ENCODE measurements at places on chromosomes 16 and 17.

- no peak for DNase-seq
These were observed 725 bp upstream of the SPHK1 start for GRCh38 chr17:76383546-76384221.

DNA sequence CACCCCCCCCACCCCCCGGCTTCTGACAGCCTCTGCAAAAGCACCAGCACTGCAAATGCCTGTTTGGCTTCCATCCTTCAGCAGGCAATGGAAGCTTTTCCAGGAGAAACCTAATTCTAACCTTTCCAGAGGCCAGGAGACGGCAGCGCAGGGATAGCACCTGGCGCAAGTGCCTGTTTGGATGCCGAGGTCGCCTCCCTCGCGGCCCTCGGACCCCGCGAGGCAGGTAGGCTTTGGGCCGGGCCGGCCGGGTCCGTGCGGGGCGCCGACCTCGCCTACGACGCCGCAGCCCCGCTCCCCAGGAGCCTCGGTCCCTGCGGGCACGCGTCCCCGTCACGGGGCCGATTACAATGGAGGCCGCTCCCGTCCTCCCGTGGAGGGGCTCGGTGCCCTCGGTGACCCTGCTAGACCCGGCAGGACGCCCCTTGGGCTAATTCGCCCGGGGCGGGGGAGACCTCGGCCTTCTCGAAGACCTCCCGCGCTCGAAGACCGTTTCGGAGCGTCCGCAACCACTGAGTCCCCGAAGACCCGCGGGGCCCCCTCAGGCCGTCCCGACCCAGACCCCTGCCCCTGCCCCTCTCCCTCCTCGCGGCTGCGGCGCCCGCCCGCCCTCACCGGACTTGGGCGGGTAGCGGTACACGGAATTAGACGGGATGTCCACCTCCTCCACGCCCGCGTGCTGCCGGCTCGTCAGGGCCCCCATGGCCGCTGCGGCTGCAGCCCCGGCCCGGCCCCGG, 587 bp downstream of the RNF157 start:
- DNase-seq: no peak

DNA sequence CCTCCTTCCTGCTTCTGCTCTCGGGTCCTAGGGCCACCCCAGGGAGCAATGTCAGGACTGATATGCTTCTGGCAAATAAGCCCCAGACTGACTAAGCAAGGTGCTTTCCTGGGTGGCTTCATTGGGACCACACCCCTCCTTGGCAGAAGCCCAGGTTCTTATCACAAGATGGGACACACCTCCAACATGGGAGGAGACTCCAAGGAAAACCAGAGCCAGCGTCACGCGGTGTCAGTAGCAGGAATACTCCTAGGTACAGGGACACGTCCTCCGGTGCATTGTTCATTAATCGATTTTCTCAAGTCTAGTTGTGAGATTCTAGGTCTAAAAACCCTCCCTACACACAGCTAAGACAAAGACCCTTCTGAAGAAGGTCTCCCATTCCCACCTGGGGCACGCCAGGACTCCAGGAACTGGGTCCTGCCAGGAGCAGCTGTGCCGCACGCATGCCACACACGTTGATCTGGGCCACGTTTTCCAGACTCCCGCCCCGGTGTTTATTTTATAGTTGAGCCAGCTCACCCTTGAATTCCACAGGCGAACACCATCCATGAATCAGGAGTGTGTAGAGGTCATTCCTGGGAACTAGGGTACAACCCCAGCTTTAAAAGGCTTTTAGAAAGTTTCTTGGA, 30.8 kb downstream of the FA2H start:
- peak; percentile 70 for DNase-seq

DNA sequence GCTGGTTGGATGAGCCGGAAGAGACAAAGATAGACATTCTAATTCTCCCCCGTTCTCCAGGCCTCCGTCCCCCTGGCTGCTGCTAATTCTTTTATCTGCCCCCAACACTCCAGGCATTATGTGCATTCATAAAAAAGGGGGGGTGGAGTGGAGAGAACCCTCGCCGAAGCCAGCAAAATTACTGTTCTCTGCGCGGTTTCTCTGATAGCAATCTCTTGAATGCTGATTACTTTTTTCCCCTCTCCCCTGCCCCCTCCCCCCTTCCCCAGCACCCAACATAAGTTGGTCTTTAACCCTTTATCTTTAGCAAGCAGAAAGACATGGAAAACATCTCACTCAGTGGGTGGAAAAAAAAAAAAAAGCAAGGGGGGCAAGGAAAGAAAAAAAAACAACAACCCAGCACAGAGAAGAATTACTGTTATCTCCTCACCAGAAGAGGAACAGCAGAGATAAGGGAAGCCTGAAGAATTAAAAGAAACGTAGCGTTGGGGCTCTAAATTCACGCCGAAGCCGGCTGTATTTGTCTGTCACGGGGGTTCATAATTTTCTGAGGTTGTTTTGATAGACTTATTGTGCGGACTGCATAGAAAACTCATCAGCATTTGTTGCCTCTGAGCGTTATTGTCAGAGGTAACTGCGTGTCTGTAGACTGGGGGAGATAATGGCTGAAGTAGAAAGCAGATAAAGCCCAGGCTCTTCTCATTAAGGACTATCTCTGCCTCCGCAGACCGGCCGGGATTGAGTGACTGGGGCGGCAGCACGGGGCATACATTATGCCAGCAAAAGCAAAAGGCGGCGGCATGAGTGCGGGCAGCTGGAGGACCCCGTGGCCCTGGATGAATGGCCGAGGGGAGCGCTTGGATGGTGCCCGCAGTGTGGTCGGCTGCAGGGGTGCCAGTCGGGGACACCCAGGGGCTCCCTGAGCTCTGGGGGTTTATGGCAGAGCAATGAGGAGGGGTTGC, 126.9 kb downstream of the MRM1 start:
- no peak for DNase-seq

- DNase-seq: no peak
These were observed 1.2 kb downstream of the GPRC5B start for GRCh38 chr16:19883296-19883965.

GRCh38 chr16:29644973-29645693, 17.9 kb upstream of the SPN start:
- no peak for DNase-seq

DNA sequence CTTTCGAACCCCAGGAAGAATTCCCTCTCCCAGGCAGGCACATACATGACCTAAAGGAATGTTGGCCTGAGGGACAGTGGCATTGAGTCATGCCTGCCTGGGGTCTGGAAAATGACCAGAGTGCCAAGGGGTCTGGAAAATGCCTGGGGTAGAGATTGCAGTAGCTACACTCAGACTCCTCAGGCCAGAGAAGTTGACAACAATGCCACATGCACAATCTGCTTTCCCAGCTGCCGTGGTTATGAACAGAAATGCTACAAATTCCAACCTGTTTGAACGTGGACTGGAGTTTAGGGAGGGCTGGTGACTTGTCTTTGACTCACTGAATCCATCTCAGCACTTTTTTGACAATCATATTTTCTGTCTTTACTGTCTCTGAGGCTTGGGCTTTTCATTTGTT, 250.0 kb downstream of the ABCC12 start:
- no peak for DNase-seq

DNA sequence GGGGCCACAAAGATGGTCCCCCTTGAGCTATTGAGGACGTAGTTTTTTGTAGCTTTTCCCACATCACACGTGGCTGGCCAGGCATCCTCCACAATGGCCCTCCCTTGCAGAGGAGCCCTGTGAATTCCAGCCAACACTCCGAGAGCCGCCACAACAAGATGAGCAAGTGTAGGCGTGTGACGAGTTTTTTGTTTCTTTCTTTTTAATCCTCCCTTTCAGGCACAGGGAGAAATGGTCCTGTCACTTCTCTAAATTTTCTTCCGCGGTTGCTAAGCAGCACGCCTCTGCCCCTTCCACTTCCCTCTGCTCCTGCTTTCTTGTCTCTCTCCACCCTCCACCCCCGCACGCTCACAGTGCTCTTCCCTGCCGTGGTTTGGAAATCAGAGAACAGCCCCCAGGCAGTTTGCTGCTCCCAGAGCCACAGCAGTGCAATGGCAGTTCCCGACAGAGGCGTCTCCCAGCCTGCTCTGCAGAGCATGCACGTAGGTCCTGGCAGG, 68.0 kb upstream of the MRTFB start:
- DNase-seq: no peak

DNA sequence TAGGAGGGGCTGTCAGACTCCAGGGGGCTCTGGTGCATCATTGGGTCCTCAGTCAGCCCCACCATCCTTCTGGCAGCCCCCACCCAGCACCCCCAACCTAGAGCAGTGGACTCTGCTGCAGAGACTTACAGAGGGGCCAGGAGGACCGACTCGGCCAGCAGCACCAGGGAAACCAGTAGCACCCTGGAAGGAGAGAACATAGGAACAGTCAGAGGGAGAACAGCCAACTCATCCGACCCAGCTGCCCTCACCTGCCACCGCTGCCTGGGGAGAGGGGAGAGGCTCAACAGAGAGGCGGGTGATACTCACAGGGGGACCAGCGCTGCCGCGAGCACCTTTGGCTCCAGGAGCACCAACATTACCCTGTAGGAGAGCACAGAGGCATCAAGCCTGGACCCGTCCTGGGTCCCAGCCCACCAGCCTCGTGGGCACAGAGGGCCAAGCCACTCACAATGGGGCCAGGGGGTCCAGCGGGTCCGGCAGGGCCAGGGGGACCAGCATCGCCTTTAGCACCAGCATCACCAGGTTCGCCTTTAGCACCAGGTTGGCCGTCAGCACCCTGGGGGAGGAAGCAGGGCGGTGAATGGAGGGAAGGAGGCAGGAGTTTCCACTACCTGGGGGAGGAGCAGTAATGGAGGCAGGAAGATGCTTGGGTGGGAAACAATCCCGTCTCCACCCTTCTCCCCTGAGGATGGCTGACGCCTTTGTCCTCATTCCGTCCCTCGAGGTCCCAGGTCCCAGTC, 11.7 kb downstream of the COL1A1 start:
- DNase-seq: no peak

GRCh38 chr17:46045639-46046038, 46.6 kb downstream of the STH start:
- DNase-seq: peak; percentile 30

DNA sequence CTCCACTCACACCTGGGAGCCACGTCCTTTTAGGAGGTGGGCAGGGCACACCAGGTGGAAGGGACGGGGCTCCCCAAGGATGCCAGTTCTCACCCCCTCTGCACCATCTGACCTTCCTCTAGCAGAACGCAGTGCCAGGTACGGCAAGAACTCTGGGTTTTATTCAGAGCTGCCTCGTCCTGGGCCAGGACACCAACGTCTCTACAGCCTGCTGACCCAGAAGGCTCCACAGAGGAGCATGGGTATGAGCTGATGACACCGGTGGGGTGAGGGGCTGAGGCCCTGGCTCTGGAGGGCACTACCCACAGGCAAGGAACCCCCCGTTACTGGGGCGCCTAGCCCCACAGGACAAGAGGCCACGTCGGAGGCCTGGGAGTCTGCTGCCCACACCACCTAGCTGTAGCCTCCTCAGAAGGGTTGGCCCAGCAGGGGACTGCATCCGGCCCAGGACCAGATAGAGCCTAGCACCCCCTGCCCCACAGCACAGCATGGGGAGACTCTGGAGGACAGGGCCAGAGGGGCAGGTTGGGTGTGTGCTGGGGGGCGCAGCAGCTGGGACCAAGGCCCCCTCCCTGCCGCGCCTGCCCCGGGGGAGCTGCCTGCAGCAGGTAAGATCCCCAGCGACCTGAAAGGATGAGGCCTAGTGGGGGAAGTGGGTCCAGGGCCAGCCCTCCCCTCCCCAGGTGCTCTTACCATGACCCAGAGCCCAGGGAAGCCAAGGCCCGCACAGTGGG, 13.9 kb downstream of the BCAR1 start:
- DNase-seq: no peak

- no peak for DNase-seq
These were observed 17.8 kb downstream of the TSPOAP1 start for GRCh38 chr17:58310511-58311428.

DNA sequence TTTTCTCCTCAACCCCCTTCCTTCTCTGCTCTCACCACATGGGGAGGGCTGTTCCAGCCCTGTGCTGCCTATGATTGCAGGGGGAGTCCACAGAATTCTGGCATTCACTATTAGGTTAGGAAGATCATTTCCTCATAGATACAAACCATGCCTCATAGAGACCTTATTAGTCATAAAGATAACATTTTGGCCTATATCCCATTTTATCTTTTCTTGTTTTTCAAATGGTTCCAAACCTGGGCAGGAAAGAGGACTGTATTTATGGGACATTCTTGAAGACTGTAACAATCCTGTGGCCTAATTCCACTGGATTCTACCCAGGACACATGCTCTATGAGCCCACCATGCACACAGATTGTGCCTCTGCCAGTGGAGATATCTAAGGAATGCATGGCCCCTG, 51.7 kb downstream of the ASIC2 start:
- DNase-seq: no peak

- DNase-seq: no peak
These were observed 28.0 kb downstream of the ZCCHC14 start for GRCh38 chr16:87464691-87465300.

DNA sequence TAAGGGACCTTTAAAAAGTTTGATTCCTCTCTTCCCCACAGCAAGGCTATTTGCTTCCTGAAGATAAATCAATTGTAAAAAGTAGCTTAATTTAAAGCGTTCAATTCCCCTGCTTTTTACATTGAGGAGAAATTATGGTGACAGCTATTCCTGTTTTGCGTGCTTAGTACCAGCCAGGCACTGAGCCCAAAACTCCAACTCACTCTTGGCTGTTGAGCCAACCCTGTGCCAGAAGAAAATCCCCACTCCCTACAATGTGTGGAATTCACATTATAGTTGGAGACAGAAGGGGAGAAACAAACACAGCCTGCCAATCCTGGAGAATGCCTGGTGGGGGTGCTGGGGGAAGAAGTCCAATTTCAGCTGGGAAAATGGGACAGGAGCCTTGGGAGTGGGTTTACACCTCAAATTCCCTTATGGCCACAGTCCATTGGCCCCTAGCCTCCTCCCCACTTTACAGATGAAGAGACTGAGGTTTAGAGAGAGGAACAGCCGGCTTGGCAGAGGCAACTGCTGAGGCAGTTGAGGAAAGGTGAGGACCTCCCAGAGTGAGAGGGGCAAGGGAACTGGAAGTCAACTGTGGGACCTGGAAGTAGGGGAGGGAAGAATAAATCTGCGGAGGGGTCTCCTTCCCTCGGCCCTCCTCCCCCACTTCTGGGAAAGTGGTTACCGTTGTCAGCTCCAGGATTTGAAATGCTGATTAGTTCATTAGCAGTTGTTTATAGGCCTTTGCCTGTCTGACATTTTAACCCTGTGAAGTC, 26.1 kb downstream of the CDH1 start:
- DNase-seq: no peak

GRCh38 chr17:73900516-73900915, 256.3 kb upstream of the SDK2 start:
- DNase-seq: no peak

DNA sequence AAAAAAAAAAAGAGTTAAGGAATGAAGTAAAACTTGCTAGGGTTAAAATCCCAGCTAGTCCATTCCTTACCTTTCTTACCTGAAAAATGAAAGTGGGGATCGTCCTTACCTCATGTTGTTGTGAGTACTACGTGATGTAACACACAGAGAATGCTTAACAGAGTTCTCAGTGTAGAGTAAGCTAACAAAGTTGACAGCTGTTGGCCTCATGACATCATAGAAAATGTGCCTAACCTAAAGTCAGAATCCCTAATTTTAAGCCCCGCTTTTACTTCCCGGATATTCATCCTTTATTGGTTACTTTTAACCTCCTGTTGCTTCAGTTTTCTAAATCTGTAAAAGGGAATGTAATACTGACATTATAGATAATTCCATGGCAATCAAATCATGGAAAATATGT, 505.8 kb upstream of the HSBP1 start:
- no peak for DNase-seq

- DNase-seq: no peak
These were observed 5.9 kb downstream of the TMEM98 start for GRCh38 chr17:32933881-32934280.

Data from NCI-H510A (cell line).